ENCODE measurements at places on chromosomes 1 and 21.

GRCh38 chr1:118254001-118254400 lies 69.0 kb upstream of the SPAG17 start:
- no peak for DNase-seq
- no peak overlapping the region for H3K27ac ChIP-seq
- H3K36me3 ChIP-seq, result no peaks in the 10 kb centered on the region
- no peak overlapping the region for H3K4me3 ChIP-seq
- no peaks in the 10 kb centered on the region for H3K4me1 ChIP-seq

DNA sequence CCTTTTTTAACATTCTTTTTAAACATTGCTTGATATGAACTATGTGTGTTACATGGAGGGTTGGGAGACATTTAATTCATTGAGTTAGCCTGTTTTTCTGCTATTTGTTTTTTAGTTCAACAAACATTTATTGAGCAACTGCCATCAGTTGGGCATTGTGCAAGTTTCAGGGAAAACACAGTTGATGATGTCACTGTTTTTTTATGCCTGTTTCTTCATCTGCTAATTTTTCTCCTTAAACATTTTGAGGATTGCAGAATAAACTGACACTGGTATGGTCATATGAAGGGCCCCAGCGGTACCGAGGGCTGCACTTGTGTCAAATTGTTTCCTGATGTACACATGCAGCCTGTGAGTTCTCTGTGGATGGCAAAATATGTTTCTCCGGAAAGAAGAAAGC lies 253.0 kb downstream of the FGGY start:
- H3K36me3 ChIP-seq, result no peaks in the 10 kb centered on the region
- no peak overlapping the region for H3K4me3 ChIP-seq
- no peak overlapping the region for H3K27ac ChIP-seq
- H3K4me1 ChIP-seq, result no peaks in the 10 kb centered on the region
- no peak for DNase-seq

- H3K4me1 ChIP-seq, result peaks cover 36% of the 10 kb centered on the region
- no peaks in the 10 kb centered on the region for H3K27me3 ChIP-seq
Measured at GRCh38 chr1:6414443-6414844, 5.3 kb downstream of the HES2 start.

DNA sequence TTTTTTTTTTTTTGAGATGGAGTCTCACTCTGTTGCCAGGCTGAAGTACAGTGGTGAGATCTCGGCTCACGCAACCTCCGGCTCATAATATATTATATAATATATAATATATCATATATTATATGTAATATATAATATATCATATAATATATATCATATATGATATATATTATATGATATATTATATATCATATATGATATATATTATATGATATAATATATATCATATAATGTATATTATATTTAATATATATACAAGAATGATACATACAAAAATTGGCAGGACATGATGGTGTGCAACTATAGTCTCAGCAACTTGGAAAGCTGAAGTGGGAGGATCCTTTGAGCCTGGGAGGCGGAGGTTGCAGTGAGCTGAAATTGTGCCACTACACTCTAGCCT lies 1725.5 kb downstream of the MRPL39 start:
- no peaks in the 10 kb centered on the region for H3K36me3 ChIP-seq
- H3K27ac ChIP-seq, result no peak overlapping the region
- no peaks in the 10 kb centered on the region for H3K4me1 ChIP-seq
- no peak for DNase-seq

GRCh38 chr1:46797696-46798470 lies 963 bp upstream of the CYP4B1 start:
- H3K27me3 ChIP-seq, result no peaks in the 10 kb centered on the region
- H3K36me3 ChIP-seq, result no peaks in the 10 kb centered on the region
- DNase-seq, result no peak
- H3K4me1 ChIP-seq, result peaks cover 4% of the 10 kb centered on the region
- no peak overlapping the region for H3K27ac ChIP-seq
